ENCODE measurements at places on chromosomes 5 and 9.

- DNase-seq = no peak
Measured at GRCh38 chr5:80119372-80119771, 84.2 kb downstream of the THBS4 start.

DNA sequence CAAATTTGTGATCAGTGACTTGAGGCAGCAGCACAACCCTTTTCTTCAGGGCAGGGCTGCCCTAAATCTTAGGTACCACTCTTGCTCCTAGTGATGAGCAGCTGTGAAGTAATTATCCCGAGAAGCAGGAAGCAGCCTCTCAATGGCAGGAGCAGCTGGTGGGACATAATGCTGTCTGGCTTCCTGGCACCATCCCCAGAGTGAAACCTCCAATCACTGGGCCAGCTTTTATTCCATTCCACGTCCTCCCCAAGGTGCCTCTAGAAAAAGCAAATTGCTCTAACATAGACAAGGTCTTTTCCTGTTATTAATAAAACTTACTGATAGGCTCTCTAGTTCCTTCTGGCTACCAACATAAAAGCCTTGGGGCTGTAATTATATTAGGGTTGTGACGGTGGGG lies 154.0 kb downstream of the FRMD3 start:
- DNase-seq = no peak

GRCh38 chr9:36867241-36867640 lies 166.8 kb downstream of the PAX5 start:
- DNase-seq = no peak

DNA sequence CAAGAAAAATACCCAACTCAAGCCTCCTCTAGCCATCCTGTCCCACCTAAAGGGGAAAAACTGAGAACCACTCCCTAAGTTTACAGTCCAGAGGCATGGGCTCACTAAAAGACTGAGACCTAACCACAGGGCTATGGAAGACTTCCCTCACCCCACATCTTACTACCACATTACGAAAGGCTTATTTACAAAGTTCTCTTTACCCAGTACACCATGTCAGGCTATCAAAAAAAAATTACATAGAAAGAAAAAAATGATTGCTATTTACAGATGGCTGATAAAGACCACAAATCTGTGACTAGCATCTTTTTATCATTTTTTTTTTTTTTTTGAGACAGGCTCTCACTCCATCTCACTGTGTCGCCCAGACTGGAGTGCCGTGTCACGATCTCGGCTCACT lies 69.7 kb upstream of the TNPO1 start:
- no peak for DNase-seq

- DNase-seq = no peak
Measured at GRCh38 chr9:117494401-117495090, 79.7 kb upstream of the ASTN2 start.

- DNase-seq = no peak
Measured at GRCh38 chr5:10451137-10451824, 9.6 kb downstream of the ROPN1L start.

DNA sequence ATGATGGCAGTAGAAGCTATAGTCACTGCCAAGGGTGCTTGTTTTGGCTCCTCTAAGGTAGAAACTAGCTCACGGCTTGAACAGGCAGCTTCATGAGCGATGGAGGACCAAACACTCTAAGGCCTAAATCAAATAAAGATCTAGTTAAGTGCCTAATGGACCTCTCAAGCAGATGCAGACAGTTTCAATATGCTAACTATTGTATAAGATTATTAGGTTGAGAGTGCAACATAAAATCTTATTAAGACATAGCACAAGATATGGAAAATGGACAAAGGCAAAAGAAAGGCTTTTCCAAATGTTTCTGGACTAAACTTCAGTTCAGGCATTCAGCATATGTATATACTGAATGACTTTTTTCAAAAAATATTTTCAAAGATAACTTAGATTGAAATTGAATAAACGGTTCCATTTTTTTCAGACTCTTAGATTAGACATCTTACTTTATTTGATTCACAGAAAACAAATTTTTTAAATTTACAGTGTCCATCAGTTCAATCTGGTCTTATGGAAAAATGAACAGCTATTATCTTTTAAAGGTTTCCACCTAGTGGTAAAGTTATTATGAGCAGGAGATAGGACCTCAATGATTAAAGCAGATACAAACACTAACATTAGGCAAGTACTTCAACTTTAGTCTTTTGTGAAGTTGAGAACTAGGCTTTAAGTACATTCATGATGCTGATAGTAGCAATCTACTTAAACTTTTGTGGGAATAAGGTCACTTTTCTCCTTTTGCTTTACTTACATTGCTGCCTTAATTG lies 1167.7 kb downstream of the MAT2B start:
- DNase-seq = no peak

DNA sequence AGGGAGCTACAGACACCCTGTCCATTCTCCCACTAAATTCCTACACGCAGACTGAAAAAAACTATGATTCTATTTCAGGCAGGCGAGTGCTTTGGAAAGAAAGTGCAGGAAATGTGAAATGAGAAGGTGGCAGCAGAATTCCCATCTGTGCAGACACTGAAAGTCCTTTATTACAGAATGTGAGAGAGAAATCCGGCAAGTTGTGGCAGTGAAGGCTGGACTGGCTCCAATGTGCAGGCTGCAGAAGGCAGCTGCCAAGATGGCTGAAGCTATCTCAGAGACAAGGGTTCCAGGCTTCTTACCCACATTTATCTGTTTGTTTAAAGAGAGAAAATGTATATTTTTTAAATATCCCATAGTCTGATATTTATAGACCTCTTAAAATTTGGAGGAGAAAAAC lies 161.8 kb upstream of the VLDLR start:
- no peak for DNase-seq

- no peak for DNase-seq
Measured at GRCh38 chr9:92562461-92562967, 26.7 kb upstream of the ECM2 start.

- DNase-seq = no peak
Measured at GRCh38 chr5:138192826-138193225, 13.9 kb downstream of the KIF20A start.

DNA sequence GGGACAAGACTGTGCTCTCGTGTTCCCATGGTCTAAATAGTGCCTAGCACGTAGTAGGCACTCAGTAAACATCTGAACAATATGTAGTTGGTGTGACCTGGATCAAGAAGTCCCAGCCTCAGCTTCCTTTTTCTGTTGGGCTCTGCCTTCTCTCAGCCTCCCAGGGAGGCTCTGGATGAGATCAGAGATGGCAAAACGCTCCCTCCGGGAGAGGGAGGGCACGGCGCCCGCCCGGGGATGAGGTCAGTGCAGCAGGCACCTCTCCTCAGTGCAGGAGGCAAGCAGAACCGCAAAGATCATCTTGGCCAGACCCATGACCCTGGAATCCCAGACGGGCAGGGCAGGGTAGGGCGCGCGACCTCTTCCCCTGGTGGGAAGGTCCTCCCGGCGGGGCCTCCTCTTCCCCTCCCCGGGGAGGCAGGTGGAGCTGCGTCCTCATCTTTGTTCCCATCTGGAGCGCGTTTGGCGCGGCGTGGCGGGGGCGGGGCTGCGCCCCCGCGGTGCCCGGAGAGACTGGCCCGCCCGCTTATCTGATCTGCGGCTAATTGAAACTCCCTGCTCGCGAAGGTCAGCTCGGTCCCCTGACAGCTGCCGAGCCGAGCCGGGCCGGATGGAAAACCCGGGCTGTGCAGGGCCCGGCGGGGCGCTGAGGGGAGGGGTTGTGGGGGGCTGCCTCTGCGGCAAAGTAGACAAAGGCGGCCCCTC lies 60.9 kb downstream of the CXXC5 start:
- DNase-seq = no peak
